Caki2 (cell line): ENCODE measurements at places on chromosomes 6 and 20.

DNA sequence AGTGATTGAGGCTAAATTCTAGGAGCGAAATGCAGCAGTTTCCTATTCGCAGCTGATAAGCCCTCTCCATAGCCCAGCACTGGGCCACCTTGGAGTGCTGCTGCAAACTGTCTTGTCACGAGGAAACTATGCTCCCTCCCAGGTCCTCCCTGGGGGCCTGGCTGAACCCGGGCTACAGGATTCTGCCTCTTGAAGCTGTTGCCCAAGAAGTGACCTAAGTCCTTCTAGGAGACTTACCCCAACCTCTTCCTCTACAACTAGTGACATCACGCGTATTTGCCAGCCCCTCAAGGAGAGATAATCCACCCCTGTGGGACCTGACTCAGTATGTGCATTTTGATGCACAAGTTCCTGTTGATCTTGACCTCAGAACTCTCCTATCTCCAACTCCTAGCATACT lies 26.5 kb upstream of the ZFAND3 start:
- DNase-seq: no peak

DNA sequence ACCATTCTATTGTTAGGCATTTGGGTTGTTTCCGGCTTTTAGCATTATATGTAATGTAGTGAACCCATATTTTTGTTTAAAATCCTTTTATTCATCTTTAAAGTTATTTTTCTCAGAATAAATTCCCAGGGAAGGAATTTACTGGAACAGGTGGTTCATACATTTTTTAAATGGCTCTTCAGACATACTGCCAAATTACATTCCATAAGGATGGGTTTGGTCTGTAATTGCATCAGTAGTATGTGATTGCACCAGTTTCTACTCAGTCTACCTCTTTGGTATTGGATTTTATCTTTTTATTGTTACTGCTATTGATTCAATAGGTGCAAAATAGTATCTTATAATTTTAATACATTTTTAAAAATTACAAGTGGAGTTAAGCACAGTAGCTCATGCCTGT lies 27.2 kb downstream of the BRPF3 start:
- no peak for DNase-seq

DNA sequence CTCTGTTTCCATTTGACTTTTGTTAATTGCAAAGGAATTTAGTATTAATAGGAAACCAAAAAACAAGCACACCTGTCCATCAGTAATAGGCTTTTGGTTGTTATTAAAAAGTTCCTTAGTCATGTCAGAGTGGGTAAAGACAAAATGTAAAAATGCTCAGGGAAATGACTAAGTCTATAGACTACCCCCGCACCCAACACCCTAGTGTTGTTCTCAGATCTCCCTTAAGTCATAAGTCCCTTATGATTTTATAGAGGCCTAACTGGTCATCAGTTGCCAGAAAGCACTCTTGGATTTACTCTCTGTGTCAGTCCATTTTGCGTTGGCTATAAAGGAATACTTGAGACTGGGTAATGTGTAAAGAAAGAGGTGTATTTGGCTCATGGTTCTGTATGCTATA lies 52.8 kb downstream of the MAP3K4 start:
- no peak for DNase-seq

DNA sequence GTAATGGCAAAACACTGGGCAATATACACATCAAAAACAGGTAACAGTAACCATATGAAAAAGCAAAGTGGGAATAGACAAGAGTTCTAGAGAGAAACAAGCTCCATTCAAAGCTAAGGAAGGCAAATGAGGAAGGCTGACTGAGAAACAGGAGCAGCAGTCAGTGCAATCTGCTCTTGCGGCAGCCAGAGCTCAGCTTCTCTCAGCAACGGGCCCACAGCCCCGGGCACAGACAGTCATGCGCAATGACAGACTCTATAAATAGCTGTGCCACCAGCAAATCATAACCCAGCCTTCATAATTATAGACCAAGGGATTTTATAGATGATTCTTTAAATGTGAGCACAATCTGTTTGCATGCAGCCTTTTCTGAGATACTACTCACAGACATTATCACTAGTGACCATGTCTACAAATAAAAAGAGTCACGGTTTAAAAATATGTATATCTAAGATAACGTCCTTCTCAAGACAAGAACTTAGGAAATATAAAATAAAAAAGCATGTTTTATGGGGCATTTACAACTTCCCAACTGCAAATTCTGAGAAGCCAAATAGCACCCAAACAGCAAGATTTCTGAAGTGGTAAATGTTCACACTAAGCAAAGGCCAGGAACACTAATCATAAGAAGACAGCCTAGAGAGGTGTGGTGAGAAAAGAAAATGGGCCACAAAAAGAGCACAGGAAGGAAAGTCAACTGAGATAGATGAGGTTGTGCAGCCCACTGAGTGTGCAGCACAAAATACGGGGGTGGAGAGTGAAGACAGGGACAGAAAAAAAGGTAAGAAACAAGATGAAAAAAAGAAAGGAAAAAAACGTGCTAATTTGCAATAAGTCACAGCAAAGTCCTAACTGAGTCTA lies 39.9 kb upstream of the BEND6 start:
- DNase-seq: no peak

DNA sequence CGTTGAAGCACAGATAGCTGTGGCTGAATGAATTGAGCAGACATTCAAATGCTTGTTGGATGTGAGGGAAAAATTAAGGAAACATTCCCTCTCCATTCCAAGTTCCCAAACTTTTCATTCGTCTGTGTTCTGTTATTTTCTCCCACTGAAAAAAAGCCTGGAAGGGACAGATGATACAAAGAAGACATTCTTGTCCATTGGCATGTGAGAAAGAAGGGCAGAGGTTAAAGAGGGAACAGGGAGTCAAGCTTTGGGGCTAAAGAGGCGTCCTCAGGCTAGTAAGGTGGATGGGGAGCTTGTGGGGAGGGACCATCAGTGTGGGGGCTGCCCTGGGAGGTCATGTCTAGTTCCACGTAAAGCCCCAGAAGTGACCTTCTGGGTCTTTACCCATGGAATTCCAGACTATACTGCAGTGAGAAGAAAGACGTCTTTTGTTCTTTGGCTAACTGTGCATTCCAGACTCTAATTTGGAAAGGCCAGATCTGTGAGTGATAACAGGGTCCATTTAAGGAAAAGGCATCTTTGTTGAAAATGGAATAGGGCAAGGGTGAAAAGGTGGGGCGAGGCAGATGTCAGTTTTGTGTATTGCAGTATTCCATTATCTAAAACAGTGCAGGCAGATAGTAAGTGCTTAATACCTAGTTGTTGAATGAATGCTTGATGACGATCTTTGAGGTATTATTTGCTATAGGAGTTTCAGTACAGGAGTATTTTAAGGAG lies 117.5 kb downstream of the SOX4 start:
- DNase-seq: no peak

DNA sequence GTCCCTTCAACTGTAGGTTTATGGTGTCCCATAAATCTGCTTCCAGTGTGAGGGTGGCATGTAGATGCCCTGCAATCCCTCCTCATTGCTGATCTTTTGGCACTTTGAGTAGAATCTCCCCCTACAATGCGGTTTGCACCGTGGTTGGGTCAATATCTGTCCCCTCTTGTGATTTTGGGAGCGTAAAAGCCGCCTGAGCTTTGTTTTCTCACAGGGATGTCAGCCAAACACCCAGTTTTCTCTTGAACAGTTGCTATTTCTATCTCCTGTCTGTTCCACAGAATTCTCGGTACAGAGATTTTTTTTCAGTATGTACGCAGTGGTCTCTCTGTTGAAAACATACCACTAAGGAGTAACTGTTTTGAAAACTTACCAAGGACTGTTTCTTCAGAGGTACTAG lies 21.8 kb downstream of the CDS2 start:
- no peak for DNase-seq

DNA sequence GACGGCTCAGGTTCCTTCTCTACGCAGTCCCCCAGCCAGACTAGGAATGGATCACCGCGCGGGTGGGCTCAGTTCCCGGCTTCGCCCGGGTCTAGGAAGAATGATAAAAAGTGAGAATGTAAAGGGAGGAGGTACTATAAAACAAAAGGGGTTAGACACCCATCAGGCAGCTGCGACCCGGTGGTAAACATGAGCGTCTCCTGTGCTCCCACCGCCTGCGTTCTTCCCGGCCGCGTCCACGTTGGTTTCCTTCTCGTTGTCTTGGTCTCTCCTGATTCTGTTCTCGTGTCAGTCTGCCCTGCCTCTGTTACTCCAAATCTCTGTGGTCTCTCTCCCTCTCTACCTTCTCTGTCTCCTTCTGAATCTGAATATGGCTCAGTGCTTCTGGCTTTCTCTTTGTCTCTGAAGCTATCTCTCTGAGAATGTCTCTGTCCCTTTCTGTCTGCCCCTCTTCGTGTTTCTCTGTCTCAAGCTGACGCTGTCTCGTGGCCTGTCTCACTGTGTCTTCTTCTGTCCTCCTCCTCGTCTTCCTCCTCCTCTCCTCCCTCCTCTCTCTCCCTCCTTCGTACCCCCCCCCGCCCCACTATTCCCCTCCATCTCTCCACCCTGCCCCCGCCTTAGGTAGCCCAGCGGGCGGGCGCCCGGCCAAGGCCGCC lies 41.6 kb upstream of the FOXP4 start:
- DNase-seq: no peak

DNA sequence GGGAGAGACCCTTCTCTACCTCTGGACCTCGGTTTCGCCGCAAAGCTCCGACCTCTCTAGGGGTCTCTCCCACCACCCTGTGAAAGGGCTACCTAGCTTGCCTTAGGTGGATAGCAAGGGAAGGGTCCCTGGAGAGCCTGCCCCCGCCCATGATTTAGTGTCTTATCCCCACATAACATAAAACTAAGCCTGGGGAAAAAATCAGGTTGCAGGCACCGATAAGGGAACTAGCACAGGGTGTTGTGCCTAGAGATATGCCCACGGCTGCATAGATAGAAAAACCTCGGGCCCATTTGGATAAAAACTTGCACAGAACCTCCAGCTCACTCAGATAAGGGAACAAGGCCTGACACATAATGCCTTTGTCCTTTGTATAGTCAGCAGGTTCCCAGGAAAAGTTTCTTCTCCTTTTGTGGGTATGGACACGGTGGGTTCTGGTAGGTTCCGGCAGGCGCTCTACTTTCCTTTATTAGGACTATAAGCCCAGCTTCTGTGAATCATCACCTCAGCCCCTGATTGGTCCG lies 846 bp downstream of the ZSCAN31 start:
- DNase-seq: no peak

DNA sequence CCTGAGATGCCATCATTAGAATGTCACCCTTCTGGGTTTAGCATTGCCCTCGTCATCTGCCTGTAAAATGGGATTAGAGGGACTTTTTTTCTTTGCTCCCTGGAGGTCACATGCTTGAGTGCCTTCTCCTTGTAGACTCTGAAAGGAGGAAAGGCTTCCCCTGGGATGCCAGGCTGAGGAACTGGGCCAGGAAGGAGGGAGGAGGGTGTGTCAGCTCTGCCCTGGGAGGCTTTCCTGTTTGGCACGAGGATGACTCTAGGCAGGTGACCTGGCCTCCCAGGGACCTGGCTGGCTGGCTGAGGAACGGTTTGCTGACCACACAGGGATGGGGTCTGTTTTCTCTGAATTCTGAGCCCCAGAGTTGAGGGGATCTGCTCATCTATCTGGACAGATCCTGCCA lies 137.9 kb upstream of the RNF24 start:
- DNase-seq: peak; percentile 84

DNA sequence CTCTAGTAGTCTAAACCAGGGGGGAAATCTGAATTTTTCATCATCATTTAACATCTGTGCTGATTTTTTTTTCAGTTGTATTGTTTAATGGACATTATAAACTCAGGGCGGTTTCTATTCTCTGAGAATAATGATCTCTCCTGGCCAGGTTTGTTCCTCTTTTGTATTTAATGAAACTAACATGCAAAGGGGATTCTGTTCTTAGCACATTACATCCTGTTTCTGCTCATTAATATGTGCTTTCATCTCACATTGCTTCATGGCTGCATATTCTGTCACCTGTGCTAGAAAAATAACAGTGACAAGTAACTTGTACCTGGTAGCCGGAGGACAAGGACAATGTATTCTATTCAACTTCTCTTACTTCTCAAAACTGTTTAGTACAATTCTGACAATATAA lies 806 bp downstream of the HLA-DOB start:
- DNase-seq: no peak

- DNase-seq: no peak
These were observed 96.9 kb downstream of the PRSS35 start for GRCh38 chr6:83609248-83609647.

GRCh38 chr6:32852018-32852843 lies 1.3 kb downstream of the TAP1 start:
- no peak for DNase-seq

GRCh38 chr20:4045741-4046140 lies 30.4 kb upstream of the RNF24 start:
- DNase-seq: no peak

DNA sequence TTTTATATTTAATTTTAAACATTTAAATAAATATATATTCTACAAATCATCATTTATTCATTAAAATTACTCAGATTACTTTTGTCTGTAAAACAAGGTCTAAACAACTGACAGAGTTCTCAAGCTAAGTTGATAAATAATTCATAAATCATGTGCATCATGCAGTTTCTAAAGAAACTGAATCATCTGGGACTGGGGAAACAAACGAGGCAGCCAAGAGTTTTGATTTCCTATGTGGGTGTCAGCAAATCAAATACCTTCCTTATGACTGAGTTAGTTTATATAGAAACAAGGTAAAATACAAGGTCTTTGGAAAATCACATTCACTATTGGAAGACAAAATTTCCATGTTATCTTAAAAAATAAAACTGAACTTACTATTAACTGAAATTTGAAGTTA lies 149.9 kb upstream of the BEND6 start:
- no peak for DNase-seq

DNA sequence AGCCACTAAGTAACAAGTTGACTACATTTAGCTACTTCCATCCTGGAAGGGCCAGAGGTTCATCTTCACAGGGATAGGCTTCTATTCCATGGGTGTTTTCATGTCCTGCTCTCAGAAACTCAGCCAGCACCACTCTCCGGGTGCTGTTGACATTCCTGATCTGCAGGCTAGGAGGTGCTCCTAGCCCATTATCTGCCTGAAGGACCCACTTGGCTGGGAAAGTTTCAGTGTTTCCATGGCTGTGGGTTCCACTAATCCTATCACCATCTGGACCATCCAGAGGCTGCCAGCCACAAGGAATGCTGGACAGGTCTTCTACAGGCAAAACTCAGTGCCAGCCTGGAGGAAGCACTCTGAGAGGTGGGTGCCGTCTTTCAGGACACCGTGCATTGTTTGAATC lies 45.2 kb downstream of the HLA-G start:
- no peak for DNase-seq
